ENCODE measurements at places on chromosomes 12 and 14.

- DNase-seq: no peak
These were observed 106.6 kb upstream of the NCOR2 start for GRCh38 chr12:124673801-124674617.

DNA sequence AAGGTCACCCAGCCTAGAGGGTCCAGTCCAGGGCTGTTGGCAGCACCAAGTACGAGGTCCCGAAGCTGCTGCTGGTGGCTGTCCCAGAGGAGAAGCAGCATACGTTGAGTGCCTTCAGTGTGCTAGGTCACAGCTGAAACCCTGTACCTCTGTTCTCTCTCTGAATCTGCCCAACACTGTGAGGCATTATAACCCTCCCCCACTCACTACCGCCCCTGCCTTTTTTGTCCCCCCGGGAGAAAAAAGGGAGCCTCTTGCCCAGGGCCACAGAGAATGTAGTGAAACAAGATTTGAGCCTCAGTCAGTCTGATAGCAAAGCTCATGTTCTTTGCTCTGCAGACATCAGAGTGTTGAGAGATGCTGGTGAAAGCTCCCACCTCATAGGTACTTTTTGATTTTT is 53.4 kb downstream of the PPP2R5C start:
- no peak for DNase-seq

DNA sequence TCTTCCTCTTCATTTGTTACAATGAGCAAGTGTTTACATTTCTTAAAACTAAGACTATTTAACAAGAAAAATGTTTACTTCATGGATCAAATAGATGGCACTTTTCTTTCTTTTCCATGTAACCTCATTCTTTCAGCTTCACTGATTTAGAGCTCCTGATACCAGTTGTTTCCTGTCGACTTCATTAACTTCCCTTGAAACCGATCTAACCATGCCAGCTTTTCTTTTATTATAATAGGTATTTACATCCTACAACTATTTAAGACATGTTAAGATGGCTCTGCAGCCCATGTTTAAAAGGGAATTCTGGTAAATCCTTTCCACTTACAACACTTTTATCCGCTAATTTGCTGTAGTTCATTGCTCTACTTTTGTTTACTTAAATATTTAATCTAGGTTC is 107.3 kb upstream of the DCN start:
- DNase-seq: no peak

GRCh38 chr14:44109036-44109435 is 398.0 kb downstream of the FSCB start:
- DNase-seq: no peak

GRCh38 chr14:105891631-105892452 is 365.5 kb downstream of the TMEM121 start:
- no peak for DNase-seq

DNA sequence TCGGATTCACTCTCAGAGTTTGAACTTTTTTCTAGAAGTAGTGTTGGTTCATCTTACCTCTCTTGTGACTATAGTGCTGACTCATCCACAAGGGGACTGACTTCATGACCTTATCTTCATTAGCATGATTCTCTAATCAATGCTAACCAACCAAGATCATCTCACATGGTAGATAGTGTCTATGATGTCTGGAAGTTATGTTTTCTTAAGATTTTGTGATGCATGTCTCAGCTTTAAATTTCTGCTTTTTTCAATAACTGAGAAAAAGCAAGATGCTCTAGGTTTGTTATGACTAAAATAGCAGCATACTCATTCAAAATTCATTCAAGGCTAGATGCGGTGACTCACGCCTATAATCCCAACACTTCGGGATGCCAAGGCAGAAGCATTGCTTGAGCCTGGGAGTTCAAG is 12.3 kb upstream of the SLC35E3 start:
- DNase-seq: no peak

DNA sequence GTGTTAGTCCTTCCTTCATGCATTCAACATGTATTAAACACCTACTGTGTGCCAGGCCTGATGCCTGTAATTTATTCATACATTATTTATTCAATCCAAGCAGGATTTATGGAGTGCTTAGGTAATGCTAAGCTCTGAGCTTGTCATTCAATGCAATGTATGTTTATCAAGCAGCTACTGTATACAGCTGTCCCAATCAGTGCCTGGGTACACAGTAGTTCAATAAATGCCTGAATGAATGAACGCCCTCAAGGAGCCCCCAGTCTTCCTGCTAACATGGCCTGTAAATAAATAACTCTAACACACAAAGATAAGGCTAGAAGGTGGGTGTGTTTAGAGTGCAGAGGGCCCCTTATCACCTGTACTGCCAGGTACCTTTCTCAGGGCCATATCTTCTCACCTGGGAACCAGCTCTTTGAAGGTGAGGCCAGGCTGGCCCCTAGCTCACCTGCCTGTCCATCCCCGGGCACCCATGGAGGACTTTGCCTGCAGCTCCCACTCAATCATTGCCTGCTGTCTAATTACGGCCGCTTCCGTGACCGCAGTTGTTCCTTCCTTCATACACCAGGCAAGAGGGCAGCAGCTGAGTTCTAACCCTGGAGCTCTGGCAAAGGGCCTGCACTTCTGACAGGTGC is 20.0 kb upstream of the KDM2B start:
- DNase-seq: no peak

GRCh38 chr12:80157645-80158044 is 58.3 kb downstream of the OTOGL start:
- no peak for DNase-seq
